ENCODE measurements at places on chromosomes 3 and 15. TPM values are rescaled to one million over a fixed set of nuclear protein-coding genes. Genes with fewer than 3 reads are reported as not detected.

DNA sequence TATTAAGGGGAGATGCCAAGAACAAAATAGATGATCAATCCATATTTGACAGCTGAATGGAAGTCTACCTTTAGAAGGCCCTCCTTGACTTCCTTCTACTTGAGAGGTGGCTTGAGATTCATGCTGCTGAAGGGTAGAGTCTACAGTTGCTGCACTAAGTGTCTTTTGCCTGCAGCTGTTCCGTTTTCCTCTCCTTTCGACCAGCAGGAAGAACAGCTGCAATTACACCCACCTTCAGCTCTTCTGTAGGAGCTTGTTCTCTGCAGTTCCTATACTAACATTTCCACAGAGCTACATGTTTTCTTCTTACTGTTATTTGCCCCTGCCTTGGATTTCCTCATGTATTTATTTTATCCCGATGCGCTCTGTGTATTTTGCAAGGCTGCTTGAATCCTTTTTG, 79.1 kb downstream of the ARRDC4 start:
- DNase-seq, result no peak

DNA sequence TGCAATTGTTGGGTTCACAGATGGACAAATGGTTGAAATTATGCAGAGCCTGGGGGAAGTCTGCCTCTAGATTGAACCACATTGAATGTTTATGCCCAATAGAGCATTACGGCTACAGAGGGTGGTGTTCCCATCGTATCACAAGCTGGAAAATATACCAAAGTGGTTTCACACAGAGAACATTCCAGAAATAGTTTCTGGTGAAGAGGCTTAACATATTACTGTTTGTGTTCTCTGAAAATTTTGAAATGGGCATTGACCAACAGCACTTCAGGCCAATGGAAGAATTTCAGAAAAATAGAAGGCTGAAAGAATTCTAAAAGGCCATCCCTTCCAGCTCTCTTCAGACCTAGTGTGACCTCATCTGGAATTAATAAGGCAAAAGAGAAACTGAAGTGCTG, 203.9 kb downstream of the NEK10 start:
- DNase-seq, result no peak

- DNase-seq, result no peak
Observed at GRCh38 chr3:113304102-113304501, 92.7 kb downstream of the BOC start.

The NR1I2 gene
- total RNA-seq, result not detected

The CCR5 gene
- total RNA-seq, result not detected

DNA sequence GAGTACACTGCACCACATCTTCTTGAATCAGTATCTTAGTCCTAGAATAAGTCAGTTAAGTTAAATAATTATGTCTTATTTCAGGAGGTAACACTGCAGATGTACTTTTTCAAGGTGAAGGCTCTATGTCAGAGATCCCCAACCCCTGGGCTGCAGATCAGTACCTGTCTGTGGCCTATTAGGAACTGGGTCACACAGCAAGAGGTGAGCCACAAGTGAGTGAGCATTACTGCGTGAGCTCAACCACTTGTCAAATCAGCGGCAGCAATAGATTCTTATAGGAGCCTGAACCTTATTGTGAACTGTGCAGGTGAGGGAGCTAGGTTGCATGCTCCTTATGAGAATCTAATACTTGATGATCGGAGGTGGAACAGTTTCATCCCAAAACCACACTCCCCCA, 851.9 kb upstream of the ALCAM start:
- DNase-seq, result no peak

The CRYBG3 gene
- 15.9 TPM for total RNA-seq

GRCh38 chr15:43749690-43750345, 3.6 kb downstream of the PDIA3 start:
- no peak for DNase-seq

- no peak for DNase-seq
Observed at GRCh38 chr3:170178651-170179050, 2.9 kb downstream of the PHC3 start.

- DNase-seq, result no peak
Observed at GRCh38 chr3:150074697-150075416, 104.2 kb upstream of the PFN2 start.

The NEO1 gene
- 0.35 TPM for total RNA-seq

The FAM43A gene
- 307 TPM for total RNA-seq

GRCh38 chr3:140093742-140094141, 158.8 kb downstream of the CLSTN2 start:
- DNase-seq, result no peak

- DNase-seq, result no peak
Observed at GRCh38 chr3:104519068-104519467, 847.6 kb upstream of the ALCAM start.

GRCh38 chr3:58357402-58357801, 24.7 kb downstream of the PXK start:
- no peak for DNase-seq

The PRICKLE2 gene
- 7.1 TPM for total RNA-seq

The MUSTN1 gene
- 2.2 TPM for total RNA-seq

DNA sequence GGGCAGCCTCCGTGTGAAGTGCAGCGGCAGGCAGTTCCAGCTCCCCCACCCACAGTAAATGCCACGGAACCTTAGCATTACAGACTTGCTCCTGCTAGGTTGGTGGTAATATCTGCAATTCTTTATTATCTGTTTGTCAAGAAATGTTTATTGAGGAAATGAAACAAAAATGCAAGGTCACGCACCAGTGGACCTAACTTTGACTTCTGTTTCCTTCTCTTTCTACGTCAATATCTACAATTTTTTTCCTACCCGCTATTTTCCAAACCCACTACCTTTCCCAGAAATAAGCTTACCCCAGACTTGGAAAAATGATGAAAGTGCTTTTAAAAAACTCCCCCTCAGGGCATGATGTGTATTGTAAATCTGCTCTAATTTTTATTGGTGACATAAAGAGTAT, 18.9 kb downstream of the ILDR1 start:
- no peak for DNase-seq

- DNase-seq, result no peak
Observed at GRCh38 chr3:159187232-159187631, 385.4 kb downstream of the MFSD1 start.

The TTLL13 gene
- not detected for total RNA-seq

GRCh38 chr15:48313216-48313615, 18.0 kb upstream of the DUT start:
- no peak for DNase-seq

DNA sequence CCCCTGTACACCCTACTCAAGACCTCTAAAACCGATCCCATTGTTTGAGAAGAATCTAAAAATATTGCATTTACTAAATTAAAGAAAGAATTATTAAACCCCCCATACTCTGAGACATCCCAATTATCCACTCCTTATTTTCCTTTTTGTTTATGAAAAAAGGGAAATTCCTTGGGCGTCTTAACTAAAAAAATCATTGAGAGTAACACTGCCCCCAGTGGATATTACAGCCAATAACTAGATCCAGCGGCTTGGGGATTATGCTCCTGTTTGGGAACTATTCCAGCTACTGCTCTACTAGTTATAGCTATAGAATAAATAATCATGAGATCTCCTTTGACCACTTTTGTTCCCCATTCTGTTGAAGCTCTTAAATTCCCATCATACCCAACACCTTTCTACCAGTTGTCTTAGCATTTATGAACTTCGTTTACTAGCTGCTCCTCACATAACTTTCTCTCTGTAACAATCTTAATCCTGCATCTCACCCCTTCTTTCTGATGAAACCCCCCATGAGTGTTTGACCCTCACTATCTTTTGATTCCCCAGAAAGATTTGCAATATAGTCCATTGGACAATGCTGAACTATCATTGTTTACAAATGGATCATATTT, 12.7 kb upstream of the CFAP91 start:
- peak; percentile 52 for DNase-seq

- no peak for DNase-seq
Observed at GRCh38 chr15:38541026-38541425, 23.6 kb downstream of the RASGRP1 start.

DNA sequence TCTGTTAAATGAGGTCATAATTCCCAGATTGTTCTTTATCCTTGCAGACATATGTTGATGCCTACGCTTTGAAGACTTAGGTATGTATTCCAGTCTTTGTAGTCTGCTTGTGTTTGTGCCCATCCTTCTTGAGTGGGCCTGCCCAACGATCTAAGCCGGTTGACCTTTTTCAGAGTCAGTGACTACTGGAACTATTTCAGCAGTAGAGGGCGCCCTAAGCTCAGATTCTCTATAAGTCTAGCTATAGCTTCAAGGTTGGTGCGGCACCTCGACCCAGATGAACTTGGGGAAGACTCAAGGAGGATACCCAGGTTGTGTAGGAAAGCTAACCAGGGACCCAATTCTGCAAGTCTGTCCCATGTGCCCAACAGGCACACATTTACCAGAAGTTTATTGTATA, 228.8 kb upstream of the PPP2R3A start:
- DNase-seq, result no peak

GRCh38 chr3:8982509-8982908, 19.2 kb upstream of the RAD18 start:
- DNase-seq, result no peak

- DNase-seq, result no peak
Observed at GRCh38 chr3:153137626-153138025, 24.4 kb upstream of the RAP2B start.

DNA sequence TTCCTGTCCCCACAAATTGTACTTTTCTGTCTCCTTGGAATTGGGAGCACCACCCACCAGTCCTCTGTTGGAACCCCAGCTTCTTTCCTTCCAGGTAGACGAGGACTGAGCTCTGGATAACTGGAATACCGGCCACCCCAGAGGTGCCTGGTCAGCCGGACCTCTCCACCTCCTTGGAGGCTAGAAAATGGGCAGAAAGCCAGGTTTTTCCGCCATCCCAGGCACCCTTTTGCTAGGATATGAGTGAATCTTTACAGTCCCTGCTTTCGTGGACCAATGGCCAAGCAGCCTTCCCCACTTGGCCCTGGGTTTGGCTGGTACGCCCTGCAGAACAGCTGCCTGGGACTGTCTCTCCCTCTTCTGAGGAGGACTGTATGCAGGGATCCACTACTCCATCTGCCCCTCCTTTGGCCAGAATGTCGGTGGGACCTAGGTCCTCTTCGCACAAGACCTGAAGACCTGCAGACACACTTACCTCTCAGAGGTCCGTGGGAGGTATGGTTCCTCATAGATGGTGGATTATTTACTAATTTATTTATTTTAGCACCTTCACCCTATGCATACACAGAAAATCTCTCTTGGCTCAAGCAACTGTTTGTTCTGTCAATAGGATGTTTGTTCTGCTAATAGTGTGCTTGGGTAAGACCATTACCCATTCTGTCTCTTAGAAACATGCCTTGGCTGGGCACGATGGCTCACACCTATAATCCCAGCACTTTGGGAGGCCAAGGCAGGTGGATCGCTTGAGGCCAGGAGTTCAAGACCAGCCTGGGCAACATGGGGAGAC, 8.6 kb upstream of the CHAC1 start:
- DNase-seq, result no peak

- DNase-seq, result no peak
Observed at GRCh38 chr3:132984181-132984580, 54.0 kb upstream of the TMEM108 start.

DNA sequence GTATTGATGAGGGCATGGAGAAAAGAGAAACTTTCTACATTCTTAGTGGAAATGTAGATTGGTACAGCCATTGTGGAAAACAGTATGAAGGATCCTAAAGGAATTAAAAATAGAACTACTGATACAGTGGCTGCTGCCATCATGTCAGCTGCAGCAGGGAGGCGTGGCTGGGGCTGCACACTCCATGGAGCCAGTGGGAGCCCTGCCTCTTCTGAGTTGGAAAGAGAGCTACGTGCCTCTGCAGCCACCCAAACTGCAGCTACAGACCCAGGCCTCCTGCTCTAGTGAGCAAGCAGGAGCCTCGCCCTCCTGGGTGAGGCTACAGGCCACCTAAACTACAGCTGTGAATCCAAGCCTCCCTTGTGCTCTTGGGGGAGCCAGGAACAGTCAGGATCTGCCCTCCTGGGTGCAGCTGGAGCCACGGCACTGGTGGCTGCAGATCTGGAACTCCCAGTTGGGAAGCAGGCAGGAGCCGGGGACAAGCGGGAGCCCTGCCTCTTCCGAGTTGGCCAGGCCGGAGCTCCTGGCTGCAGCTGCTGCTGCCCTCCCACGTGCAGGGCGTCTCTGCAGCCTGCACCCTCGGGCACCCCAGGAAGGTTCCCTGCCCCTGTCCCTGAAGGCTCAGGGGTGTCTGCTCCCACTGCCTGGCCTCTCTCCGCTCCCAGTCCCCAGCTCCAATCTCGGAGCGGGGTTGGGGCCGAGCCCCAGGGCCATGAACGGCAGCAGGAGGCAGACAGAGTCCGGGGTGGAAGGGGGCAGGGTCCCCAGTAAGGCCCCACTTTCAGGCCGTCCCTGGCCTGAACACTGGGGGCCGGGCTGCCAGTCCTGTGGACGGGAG, 64.5 kb downstream of the THBS1 start:
- DNase-seq, result no peak

DNA sequence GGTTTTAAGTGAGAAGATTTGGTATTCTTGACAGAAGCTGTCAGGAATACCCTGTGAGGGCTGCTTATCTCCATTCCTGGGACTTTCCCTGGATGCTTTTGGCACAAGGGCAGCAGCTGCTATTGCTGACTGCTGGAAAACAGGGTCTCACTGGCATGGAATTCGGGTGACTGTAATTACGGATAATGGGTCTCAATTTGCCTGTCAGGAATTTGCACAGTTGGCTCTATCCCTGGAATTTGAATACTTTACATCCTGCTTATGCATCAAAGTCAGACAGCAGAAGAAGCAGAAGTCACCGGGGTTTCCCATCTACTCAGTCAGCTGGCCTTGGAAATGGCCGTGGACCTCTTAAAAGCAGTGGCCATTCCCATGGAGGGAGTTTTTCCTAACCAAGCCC, 25.9 kb upstream of the AKAP13 start:
- DNase-seq, result peak; percentile 77

The PLSCR5 gene
- total RNA-seq, result not detected

The ZDHHC23 gene
- 1.9 TPM for total RNA-seq

The ITIH1 gene
- total RNA-seq, result not detected

DNA sequence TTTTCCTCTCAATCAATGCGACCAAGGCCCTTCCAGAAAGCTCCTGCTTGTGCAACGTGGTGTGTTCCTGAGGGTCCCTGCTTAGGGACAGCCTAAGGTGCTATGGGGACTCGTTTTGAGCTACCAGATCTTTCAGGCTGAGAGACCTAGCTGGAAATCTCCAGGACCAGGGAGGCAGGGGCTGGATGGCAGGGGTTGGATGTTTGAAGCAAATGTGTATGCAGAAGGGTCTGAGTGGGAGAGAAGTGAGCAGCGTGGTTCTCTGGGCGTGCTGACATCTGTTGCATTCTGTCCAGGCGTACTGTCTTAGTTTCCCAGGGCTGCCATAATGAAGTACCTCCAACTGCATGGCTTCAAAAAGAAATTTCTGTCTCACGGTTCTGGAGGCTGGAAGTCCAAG, 31.7 kb upstream of the SLCO2A1 start:
- no peak for DNase-seq
